Left forelimb (tissue), 1 donor: ENCODE measurements at places on chromosomes 2 and 18.

GRCh38 chr2:104487366-104487765 lies 366.5 kb upstream of the POU3F3 start:
- DNase-seq = no peak

DNA sequence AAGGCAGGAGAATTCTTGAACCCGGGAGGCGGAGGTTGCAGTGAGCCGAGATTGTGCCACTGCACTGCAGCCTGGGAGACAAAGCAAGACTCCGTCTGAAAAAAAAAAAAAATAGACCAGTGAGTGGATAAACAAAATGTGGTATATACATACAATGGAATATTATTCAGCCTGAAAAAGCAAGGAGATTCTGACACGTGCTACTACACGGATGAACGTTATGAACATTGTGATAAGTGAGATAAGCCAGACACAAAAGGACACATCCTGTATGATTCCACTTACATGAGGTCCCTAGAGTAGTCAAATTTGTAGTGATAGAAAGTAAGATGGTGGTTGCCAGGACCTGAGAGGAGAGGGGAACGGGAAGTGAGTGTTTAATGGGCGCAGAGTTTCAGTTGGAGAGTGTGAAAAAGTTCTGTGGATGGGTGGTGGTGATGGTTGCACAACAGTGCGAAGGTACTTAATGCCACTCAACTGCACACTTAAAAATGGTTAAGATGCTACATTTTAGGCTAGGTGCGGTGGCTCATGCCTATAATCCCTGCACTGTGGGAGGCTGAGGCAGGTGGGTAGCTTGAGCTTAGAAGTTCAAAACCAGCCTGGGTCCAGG lies 38.3 kb downstream of the NIFK start:
- DNase-seq = no peak

DNA sequence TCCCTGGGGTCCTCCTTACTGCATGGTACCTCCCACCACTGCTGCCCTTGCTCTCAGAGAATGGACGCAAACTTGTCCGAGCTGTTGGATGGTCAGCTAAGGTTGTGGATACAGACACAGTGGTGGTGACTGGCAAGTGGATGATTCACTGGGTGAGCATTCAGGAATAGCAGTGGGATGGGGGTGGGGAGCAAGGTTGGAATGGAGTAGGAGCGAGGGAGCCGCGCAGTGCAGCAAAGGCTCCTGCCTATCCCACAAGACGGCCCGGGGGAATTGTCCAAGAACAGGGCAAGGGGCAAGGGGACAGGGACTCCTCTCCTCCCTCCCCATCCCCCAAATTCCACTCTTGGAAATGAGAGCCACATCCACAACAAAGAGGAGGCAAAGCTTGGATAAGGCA lies 102.2 kb downstream of the PIEZO2 start:
- DNase-seq = no peak

GRCh38 chr2:27202854-27203253 lies 9.0 kb upstream of the ATRAID start:
- no peak for DNase-seq

DNA sequence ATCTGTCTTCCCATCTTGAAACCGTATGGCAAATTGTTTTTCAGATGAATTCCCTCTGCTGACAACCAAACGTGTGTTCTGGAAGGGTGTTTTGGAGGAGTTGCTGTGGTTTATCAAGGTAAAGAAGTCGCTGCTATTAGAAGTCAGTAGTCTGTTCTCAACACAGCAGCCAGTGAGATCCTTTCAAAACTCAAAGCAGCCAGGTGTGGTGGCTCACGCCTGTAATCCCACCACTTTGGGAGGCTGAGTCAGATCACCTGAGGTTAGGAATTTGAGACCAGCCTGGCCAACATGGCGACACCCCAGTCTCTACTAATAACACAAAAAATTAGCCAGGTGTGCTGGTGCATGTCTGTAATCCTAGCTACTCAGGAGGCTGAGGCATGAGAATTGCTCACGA lies 2.1 kb downstream of the TYMS start:
- no peak for DNase-seq

GRCh38 chr2:104638859-104639202 lies 215.1 kb upstream of the POU3F3 start:
- DNase-seq = no peak
